ENCODE measurements at places on chromosomes 11 and 22.
A peak's percentile ranks its signal among the peaks of the same experiment; 100 is the strongest.

- no peak for DNase-seq
These were observed 55.4 kb downstream of the PLEKHA7 start for GRCh38 chr11:16958833-16959232.

DNA sequence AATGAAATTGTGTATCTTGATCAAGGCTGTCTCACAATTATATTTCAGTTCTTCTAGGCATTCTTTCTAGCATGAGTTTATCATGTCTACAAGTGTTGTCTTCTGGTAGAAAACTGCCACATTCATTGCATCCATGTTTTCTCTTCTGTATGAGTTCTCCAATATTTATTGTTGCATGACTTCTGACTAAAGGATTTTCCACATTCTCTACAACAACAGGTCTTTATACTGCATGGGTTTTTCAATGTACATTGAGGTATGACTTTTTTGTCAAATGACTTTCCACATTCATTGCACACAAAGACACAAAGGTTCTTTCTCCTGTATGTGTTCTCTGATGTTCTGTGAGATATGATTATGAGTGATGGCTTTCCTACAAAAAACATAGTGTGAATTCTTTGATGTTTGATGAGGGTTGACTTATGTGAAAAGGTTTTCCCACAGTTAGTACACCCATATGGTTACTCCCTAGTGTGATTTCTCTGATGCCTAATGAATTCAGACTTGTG, 890.6 kb upstream of the CNTN5 start:
- DNase-seq = no peak

- no peak for DNase-seq
These were observed 292.8 kb downstream of the NXPE2 start for GRCh38 chr11:114970927-114971645.

DNA sequence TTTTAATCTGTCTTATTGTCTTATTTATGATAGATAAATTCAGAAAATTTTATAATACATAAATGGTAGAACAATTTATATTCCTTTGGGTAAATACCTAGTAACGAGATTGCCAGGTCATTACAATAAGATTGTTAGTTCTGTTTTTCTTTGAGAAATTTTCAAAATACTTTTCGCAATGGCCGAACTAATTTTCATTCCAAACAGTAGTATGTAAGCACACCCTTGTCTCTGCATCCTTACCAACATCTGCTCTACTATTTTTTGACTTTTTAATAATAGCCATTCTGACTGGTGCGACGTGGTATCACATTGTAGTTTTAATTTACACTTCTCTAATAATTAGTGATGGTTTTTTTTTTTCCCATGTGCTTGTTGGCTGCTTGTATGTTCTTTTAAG, 351.4 kb upstream of the LUZP2 start:
- no peak for DNase-seq

DNA sequence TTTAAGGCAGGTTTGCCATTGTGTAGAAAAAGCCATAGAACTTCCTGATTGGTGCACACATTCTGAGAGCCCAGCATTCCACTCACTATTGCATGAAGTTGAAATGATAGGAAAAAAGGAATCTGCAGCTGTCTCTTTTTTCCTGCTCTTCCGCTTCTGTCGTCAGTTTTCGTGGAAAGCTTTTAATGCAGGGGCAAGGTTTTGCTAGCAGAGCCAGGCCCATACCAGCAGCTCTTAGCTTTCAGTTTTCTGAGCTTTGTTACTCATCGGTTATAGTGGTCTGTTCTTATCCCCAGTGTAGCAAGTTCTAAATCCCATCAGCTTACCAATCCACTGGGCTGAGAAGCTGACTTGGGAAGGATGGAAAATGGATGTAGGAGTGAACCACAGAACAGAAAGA, 162.9 kb upstream of the TTC12 start:
- no peak for DNase-seq

- DNase-seq = no peak
These were observed 33.7 kb downstream of the APLP2 start for GRCh38 chr11:130103296-130103814.

- DNase-seq = no peak
These were observed at the start of gene TMEM151A for GRCh38 chr11:66291706-66292542. TSS of gene TMEM151A (plus strand) at chr11:66291894. CDS start at chr11:66292014, 120 bp downstream.

- no peak for DNase-seq
These were observed 26.8 kb downstream of the POU2AF1 start for GRCh38 chr11:111352231-111352746.

DNA sequence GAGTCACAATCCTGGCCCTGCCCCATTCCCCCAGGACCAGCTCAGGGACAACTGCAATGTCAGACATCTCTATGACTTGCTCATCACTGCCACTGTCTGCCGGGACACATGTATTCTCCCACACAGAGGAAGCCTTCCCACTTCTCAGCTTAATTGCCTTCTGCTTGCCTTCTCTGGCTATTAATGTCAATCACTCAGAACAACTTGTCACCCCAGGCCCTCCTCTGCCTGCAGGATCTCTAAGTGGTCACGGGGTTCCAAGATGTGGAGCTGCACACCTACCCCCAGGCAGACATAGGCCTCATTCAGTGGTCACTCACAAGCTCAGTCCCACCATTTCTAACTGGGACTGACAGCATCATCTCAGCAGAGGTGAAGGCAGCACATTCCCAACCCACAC, 15.1 kb downstream of the PLEKHA7 start:
- no peak for DNase-seq

- no peak for DNase-seq
These were observed 78.9 kb upstream of the CRYBB3 start for GRCh38 chr22:25120761-25121212.

DNA sequence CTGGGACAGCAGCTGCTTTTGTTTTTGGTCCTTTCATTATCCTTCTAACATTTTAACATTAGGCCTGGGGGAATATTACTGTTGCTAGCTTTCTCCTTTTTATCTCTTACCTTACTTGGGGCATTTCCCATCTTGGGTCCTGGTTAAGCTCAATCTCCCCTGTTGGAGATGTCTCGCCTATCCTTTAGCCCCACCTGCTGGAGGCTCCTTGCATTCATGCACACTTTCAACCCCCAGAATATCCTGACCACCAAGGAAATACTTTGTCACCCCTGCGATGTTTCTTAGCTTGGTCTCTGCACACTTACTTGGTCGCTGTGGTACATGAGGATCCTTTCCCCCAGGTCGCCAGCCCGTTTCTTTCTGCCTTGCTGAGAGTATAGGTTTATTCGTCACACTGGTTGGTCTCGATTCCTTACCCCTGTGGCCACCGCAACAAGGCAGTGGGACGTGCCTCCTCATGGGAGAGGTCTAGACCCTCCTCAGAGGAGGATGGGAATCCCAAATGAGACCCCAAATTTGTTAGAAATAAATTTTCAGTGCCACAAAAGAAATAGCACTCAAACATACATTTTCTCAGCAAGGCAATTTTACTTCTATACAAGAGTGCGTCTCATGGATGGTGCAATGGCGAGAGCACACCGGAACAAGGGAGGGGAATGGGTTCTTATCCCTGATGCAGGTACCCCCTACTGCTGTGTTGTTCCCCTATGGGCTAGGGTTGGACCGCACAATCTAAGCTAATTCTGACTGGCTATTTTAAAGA, 5.4 kb upstream of the TXN2 start:
- DNase-seq = peak; percentile 52

DNA sequence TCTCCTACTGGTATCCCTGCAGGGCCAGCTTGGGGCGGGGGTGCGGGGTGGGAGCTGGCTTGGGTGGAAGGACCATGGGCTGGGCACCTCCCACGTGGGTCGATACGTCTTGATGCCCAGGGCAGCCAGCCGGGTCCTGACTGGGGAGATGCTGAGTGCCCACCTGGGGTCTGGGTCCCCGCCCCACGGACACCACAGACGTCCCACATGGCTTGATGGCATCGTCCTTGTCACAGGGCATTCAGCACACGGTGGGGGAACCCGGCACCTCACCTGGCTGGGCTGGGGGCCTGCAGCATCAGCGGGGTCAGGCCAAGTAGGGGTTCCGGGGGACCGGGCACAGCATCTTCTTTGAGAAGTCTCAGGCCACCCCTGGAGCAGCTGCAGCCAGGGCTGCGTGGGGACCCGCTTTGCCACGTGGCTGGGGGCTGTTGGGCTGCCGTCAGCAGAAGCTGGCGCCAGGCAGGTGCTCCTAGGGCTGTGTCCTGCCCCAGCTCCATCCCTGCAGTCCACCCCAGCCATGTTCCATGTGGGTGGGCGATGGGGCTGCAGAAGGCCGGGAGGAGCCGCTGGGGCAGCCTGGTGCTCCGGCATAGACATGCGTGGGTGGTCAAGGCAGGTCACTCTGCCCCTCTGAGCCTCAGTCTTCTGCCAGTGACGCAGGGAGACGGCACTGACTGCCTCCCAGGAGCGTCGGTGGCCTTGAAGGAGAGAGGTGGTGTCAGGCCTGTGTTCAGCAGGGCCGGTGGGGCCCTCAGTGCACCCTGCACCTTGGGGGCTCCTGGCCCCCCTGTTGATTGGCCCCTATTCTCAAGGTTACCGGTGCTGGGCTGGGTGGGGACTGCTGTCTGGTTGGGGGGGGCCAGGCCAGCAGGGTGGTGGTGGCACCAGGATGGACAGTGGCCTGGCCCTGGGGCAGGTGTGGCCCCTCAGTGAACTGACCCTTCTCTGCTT, 8.4 kb downstream of the SELENOO start:
- no peak for DNase-seq

DNA sequence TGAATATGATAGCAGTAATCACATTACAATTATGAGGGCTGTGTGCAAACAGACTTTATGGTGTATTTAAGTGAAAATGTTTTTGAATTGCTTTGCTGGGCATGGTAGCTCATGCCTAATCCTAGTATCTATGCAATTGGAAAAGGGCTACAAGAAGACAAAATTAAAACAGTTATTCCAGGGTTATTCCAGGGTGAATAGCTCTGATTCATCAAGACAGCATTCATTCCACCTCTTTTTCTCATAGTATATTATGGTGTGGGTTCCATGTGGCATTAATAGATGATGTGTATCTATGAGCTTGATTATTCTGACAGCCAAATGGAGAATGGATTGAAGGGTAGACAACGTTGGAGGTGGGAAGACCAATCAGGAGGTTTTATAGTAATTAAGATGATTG, 12.1 kb upstream of the SIDT2 start:
- no peak for DNase-seq

- DNase-seq = no peak
These were observed 33.3 kb upstream of the NNMT start for GRCh38 chr11:114262681-114263512.

GRCh38 chr11:8959546-8960166, 4.6 kb downstream of the TMEM9B start:
- peak; percentile 11 for DNase-seq

GRCh38 chr11:68295271-68295670, 17.1 kb upstream of the LRP5 start:
- DNase-seq = no peak

DNA sequence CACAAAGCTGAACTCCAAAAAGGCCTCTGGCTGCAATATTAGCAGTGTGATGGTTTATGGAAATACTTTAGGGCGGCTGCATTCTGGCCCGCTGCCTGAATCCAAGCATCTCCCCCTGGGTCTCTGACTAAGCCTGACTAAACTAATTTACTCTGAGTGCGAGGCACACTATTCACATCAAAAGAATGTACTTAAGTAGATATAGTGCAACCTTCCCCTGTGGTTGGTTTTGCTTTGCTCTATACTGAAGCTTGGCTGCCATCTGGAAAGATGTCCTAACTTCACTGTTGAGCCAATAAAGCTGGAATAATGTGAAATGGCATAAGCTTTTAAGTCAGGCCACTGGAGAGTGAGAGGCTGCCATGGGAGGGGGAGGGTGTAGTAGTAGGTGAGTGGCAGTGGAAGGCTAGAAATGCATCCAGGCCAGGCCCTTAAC, 321.6 kb downstream of the AASDHPPT start:
- no peak for DNase-seq

DNA sequence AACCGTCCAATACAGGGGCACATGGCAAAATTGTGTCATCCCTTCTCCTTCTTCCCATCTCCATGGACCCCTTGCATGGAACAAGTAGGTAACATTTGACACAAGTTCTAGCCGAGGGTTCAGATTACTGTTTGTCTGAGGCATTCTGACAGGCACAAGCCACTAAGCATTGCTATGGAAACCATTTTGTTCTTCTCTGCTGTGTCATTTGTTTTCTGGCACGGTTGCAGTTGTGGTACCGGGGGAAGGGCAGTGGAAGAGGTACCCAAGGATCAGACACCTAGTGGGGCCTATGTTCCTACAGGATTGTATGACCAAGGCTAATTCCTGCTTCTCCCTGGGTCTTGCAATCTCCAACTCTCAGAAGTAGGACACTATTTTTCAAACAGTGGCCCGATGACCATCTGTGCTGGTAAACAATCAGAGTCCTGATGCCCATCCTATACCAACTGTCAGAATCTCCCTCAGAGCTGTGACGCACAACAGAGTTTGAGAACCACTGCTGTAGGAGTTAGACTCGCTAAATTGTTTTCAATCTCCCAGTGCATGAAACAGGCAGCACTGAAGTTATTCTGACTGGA, 69.3 kb downstream of the KCNC1 start:
- no peak for DNase-seq

- no peak for DNase-seq
These were observed 26.3 kb downstream of the APOL1 start for GRCh38 chr22:36279219-36279666.

GRCh38 chr11:707817-708420, 1.9 kb downstream of the EPS8L2 start:
- DNase-seq = no peak

- no peak for DNase-seq
These were observed 21.5 kb upstream of the RAG2 start for GRCh38 chr11:36619502-36619901.

- DNase-seq = no peak
These were observed 147.7 kb downstream of the CACNA1I start for GRCh38 chr22:39718206-39718605.

- DNase-seq = no peak
These were observed 44.1 kb upstream of the SC5D start for GRCh38 chr11:121248496-121248895.

GRCh38 chr11:19738124-19738523, 25.5 kb downstream of the NAV2 start:
- DNase-seq = no peak

DNA sequence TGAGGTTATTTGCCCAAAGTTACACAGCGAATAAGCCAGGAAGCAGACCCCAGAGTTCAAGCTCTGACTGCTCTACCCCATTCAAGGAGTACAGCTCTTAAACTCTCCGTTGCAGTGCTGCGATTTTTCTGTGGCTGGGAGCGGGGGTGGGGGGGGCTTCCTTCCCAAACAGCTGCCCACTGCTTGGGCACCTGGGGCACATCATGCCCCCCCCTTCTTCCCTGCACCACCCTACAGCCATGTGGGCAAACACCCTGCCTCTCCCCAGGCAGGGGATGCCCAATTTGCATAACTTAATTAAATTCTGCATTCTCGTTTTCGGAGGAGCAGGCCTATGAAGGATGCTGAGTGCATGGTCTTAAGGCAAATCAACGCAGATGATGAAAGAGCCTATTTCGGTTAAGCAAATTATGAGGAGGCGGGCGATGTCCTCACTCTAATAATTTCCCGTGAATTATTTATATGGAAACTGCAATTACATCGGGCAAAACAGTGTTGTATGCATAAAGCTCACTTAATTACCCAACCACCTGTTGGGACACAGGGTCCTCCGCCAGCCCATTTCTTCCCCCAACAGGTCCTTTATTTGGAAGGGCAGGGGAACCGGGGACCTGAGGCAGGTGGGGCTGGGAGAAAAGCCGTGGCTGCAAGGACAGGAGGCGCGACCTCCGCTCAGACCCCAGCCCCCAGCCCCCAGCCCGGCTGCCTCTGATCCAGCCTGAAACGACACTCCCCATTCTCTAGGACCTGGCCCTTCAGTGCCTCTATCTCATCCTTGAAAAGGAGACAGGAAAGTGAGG, 610.5 kb downstream of the BUD13 start:
- no peak for DNase-seq

Data from activated naive CD8-positive, alpha-beta T cell treated with anti-CD3 and anti-CD28 coated beads for 36 hours (primary cell).